ENCODE measurements at places on chromosomes 5 and 9.

DNA sequence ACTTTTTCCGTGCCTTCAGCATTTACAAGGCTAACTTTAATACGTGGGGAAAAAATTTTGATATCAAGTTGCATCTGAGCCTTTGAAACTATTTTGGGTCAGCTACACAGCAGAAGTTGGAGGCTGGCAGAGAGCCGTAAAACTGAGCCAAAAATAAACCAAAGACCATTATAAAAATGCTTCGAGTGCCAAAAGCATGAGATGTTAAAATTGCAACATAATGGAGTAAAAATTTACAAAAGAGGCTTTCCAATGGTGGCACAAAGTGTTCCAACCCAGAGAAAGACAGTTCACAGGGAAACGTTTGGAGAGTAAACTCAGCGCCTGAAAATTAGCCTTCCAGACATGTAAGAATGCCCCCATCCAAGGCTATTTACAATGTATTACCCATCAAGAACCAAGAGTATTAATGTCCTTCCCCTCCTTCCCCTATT lies 190.3 kb downstream of the TLE1 start:
- DNase-seq: no peak

GRCh38 chr9:19720377-19720776 lies 68.5 kb downstream of the SLC24A2 start:
- DNase-seq: no peak

- DNase-seq: no peak
These were observed 112.5 kb upstream of the DMAC1 start for GRCh38 chr9:7912037-7912535.

GRCh38 chr9:94867842-94868312 lies 141.4 kb downstream of the AOPEP start:
- no peak for DNase-seq

DNA sequence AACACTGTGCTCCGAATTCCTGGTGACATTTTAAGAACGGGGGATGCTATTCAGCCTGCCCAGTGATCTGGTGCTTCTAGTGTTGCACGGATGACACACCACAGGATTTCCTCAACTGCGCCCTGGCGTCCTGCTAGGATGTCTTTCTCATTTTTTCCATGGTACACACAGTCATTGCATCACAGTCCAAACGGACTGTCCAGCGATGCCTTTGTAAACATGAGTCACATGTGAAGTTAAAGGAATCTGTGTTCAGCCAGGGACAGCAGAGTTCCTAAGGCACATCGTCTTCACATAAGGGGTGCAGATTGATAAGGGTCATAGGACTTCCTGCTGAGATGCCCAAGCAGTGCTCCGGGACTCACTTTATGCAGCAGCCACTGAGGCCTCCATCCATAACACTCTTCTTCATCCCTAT lies 9.3 kb upstream of the PTPN3 start:
- no peak for DNase-seq

DNA sequence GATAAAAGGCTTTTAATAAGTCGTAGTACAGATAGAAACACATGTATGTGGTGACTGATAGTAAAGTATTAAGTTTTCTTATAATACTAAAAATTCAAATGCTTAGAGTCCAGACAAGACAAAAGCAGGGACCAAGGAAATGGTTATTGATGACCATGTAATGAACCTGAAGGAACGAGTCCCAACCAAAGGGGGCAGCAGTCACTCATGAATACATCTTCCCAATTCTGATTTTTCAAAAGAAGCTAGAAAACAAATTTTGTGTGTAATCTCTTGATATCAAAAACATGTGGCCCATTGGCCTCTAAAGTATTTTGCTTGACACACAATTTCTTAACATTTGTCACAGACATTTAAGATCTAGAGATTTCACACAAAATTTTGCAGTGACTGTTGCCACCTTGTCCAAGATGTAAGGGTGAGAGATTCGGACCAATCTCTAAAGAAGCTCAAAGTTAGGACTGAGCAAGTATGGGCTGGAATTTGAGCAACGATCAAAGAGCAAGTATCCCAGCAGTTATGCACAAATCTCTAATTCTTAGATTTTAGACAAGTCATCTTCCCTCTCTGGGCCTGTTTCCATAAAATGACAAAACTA lies 66.8 kb downstream of the ARL15 start:
- DNase-seq: peak; percentile 7

DNA sequence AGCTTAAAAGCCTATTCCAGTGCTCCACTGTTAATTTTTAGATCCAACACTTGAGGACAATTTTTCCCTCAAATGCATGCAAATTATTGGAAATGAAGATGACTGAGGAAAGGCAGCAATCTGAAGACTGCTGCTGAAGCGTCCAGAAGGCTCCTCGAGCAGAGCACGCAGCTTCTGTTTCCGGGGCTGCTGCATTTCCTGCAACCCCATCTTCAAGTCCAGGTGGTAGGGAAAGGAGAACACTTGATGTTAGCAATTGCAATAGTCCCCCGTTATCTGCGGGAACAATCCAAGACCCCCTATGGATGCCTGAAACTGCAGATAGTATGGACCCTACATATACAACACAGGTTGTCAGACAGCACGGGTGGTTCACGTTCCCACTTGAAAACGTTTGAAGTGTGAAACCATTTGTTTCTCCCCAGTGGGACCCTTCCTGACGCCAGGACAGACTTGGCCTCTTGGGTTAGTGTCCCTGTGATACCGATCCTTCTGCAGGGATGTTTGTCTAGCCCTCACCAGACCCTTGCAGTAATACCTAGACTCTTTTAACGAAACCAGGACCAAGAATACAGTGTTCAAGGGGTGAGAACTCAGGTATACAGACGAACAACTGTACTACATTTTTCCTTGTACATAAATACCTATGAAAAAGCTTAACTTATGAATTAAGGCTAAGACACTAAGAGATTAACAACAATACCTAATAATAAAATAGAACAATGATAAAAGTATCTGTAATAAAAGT lies 152.3 kb downstream of the HSD17B3 start:
- no peak for DNase-seq

GRCh38 chr5:104267320-104268015 lies 704.9 kb upstream of the NUDT12 start:
- no peak for DNase-seq

DNA sequence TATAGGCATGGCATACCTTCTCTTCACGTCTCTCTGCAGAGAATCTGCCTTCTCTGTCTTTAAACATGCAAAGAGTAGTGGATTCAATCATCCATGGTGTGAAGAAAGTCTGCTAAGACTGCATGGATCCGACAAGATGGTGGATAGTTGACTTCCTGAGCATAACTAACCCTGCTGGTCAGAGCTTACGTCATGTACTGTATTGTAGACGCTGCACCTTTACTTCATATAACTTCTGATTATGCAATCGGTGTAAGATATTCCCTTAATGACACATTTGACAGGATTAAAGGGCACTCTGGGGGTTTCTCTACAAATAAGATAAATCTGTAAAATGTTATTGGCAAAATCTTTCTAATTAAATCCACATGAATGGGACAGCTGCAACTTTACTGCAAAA lies 240.3 kb upstream of the NREP start:
- no peak for DNase-seq

GRCh38 chr5:138760448-138761110 lies 7.4 kb downstream of the CTNNA1 start:
- DNase-seq: no peak

GRCh38 chr9:98523231-98523901 lies 185.4 kb downstream of the GABBR2 start:
- DNase-seq: no peak

GRCh38 chr5:133459474-133460160 lies 152.7 kb downstream of the FSTL4 start:
- no peak for DNase-seq

DNA sequence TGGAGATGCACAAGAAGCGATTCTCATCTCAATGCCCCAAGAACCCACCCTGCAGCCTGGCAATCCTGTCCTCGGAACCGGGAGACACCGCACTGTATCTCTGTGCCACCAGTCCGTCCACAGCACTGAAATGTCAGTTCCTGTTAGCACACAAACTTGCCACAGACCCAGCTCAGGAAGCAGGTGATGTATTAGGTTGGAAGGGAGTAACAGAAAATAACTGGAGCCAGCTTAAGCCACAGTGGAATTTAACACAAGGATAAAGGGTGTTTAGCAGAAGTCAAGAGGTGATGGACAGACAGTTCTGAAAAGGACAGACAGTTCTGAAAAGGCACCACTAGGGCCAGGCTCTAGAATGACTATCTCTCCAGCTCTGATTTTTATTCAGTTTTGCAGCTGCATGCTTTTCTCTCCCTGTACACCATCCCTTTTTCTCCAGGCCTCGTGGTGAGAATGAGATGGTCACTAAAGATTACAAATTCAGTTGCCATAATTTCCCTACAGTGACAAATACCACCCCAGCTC lies 114.4 kb downstream of the ANKRD18B start:
- peak; percentile 6 for DNase-seq

- DNase-seq: no peak
These were observed 54.0 kb upstream of the CTSL start for GRCh38 chr9:87671925-87672324.

GRCh38 chr9:132002643-132003318 lies 76.9 kb downstream of the MED27 start:
- DNase-seq: no peak

DNA sequence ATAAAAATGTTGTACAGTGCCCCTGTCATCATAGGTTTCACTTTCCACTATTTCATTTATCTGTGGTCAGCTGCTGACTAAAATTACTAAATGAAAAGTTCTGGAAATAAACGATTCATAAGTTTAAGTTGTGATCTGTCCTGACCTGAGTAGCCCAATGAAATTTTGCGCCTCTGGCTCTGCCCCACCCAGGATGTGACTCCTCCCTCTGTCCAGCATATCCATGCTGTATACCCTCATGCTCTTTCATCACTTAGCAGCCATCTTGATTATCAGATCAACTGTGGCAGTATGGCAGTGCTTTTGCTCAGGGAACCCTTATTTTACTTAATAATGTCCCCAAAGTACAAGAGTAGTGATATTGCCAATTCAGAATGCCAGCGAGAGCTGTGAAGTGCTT lies 97.3 kb downstream of the STARD4 start:
- no peak for DNase-seq

DNA sequence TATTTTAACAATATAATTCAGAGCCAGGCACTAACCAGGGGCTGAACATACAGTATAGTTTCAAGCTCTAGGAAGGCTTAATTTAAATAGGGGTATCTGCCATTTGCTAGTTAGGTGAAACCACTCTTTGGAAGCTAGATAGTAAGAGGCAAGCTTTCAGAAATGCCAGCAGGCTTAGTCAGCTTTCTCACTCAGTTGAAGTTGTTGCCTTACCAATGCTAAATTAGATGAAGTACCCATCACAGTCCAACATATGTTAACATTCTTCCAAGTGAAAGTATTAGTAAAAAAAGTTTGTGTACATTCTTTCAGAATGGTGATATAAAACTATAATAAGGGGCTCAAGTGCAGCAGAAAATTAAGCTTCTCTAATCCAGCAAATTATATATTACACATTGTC lies 215.0 kb downstream of the CNTLN start:
- no peak for DNase-seq

GRCh38 chr5:95711501-95712346 lies 19.4 kb upstream of the RHOBTB3 start:
- DNase-seq: no peak

DNA sequence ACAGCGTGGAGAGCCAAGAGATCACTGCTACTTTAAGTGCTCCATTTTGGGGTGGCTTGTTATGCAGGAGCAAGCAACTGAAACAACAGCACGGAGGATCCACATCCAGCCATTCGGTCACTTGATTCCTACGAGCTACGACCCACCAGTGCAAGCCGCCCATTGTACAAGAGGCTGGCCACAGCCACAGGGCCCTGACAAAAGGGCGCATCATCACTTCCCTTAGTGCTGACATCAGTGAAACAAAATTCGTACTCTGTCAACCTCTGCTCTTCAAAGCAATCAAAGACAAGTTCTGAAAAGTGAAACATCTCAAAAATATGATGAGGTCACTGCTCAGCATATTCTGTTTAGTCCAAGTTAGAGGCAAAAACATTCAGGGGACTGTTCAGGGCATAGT lies 168.4 kb downstream of the GADD45G start:
- DNase-seq: no peak

- peak; percentile 18 for DNase-seq
These were observed 5.7 kb upstream of the ADRB2 start for GRCh38 chr5:148820461-148821395.

GRCh38 chr5:6384856-6385255 lies 6.5 kb upstream of the MED10 start:
- DNase-seq: no peak

DNA sequence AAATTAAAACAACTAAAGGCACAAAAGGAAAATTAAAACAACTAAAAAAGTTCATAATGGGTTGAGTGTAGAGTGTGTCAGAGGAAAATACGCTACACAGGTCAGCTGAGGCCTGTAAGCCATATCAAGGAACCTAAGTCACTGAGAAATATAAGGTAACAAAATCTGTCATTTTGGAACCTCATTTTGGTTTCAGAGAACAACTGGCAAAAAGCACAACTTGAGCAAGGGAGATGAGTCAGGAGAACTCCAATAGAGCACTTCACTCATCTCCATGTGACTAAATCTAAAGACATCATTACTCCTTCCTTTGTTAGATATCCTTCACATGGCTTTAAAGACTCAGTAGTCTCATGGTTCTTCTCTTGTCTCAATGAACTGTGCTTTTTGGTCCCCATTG lies 269.4 kb upstream of the POU5F2 start:
- DNase-seq: no peak

DNA sequence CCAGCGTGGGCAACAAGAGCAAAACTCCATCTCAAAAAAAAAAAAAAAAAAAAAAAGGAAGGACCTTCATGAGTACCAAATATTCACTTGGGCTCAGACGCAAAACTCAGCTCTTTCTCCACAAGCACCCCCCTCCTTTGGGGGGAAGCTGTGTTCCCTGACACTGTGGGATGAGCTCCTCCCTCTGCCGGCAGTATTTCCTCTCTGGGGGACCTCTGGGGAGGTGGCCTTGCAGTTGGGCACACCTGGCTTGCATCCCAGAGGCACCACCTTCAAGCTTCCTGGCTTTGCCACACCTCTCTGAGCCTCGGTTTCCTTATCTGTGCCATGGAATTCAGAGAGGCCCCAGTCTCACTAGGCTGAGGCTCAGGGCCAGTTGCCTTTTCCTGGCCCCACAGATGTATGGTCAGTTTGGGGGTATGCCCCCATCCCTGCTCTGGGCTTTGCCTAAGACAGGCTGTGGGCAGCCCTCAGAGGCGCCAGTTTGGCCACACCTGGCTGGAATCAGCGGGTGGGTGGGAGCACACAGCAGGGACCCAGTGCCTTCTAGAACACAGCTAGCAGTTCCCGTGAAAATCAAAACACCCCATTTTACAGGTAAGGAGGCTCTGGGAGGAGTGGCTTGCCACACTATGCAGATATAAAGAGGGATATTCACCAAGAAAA lies 157.5 kb upstream of the IER5L start:
- DNase-seq: no peak

All from COR-L47 (cell line).